GM04504 (cell line): ENCODE measurements at places on chromosomes 13 and 19.

DNA sequence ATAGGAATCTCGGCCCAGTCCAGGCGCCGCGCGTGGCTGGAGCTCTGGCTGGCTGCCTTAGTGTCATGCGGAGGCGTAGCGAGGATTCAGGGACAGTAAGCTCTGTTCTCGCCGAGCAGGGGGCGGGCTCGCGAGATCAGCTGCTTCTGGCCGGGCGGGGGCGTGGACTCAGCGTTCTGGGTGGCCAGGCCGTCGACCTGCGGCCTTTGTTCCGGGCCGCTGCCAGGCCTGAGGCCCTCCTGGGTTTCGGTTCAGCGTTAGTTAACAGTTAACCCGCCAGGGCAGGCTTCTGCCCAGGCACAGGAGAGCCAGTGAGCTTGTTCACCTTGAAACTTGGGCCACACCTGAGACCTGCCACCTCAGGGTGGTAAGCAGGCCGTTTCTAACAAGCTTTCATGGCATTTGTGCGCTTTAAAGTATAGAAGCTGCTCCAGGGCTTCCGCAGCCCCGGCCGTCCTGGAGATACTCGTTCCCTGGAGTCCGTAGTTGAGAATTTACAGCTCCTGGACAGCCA, 332.2 kb upstream of the SGCG start:
- DNase-seq, result no peak

DNA sequence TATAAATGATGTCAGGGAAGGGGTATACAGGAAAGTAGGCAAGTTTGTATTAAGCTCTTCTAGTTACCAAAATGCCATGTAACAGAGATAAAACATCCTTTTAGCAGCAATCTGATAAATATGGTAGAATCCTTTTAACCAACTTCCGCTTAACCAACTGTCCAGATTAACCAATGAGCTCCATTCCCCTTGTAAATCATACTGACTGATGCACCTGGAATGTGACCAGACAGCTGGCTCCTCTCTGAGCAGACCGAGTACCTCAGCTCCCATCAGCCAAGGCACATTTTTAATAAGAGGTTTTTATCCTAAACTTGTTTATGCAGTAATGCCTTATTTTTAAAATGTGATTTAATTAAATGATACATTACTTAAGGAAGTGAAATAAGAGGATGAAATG, 66.4 kb downstream of the KLF12 start:
- DNase-seq, result no peak

DNA sequence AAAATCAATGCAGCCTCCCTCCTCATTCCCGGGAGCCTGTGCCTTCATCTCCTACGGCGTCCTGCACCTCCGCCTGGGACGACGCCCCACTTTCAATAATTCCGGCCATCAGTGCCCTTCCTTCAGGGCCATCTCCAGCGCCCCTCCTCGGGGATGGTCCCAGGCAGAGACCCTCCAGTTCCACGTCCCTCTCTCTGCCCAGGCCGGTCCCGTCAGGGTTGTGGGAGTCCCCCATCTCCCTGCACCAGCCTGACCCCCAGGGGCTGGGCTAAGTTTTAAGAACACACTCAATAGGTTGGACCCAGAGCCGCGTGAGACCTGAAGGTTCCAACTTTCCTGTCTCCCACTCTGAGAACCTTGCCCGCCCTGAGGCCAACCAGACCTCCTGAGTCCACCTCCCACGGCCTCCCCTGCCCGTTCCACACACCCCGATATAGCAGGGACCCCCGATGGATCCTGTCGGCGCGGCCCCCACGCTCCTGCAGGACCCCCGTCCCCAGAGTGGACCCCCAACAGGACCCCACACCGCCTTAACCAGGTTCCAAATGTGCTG, 646 bp downstream of the TMEM161A start:
- no peak for DNase-seq

GRCh38 chr13:110232142-110232541, 74.8 kb downstream of the COL4A1 start:
- no peak for DNase-seq

DNA sequence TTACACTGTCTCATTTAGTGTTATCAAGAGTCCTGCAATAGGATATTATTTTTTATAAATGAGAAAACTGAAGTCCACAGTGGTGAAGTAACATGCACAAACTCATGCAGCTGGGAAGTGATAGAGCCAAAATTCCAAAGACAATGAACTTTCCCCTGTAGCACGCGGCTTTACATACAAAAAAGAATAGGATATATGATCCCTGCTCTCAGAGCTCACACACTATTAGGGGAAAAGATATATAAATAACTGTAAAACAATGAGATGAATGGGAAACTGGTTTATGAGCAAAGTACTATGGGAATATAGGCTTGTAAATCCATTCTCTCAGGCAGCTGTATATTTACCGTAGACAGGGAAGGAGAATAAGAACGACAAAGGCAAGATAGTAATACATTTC, 39.7 kb downstream of the THSD1 start:
- DNase-seq, result no peak

- DNase-seq, result no peak
Observed at GRCh38 chr13:44153496-44153895, 220.1 kb upstream of the SERP2 start.

DNA sequence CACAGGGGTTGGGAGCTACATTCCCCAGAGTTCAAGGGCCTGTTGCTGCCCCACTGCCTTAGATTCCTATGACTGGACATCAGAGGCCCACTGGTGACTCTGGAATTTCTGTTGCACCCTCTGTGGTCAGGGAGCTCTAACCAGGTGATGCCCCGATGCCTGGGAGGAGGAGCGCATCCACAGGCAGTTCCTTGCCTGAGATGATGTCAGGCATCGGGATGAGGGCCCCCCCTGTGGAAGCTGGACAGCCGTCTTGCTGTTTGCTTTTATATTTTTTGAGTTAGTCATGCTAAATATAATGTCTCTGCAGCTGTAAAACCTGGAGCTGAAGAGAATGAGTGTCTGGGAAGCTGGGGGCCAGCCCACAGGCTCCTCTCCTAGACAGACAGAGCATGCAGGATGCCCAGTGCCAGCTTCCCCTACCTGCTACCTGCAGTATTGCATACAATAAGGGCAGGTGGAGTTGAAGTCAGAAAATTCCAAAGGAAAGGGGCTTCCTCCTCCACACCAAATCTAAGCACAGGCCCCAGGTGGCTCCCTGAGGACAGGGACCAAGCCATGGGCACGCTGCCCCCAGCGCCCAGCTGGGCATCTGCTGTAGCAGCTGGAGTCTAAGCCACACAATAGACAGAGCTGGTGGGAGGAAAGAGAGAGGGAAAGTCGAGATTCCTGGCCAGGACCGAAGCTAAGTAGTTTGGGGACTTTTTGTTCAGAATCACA, 16.2 kb downstream of the COL4A2 start:
- peak; percentile 72 for DNase-seq

DNA sequence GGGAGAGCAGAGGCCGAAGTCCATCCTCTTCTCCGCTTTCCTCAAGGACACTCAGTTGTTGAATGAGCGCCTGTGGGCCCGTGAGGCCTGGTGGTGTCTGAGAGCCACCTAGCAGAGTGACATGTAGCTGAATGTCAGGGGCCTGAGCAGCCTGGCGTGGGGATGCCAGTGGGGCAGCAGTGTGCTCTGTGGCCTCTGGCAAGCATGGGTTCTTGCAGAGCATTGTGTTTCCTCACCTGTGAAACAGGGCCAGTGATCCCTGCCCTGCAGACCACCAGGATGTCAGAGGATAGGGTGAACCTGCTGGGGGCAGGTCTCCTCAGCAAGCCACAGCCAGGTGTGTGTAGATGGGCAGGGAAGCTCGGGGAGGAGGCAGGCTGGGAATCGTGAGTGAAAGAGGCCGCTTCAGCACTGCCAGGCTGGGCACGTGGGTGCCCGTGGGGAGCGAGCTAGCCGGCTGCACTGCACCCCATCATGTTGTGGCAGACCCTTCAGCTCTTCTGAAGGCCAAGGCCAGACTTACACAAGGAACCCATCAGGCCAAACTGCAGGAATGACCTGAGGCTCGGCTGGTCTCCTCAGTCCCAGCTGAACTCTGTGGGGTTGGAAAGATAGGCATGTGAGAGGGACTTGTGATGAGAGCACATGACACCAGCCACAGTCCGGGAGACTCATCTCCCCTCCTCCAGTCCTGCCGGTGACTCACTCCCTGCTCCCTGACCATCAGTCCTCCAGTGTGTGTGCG, 5.0 kb downstream of the PPP1R37 start:
- peak; percentile 84 for DNase-seq

- peak; percentile 86 for DNase-seq
Observed at GRCh38 chr13:45340422-45341033, 455 bp downstream of the TPT1 start.

- DNase-seq, result no peak
Observed at GRCh38 chr19:15507068-15508034, 974 bp upstream of the CYP4F22 start.

GRCh38 chr13:108409730-108410129, 140.2 kb downstream of the TNFSF13B start:
- DNase-seq, result no peak

DNA sequence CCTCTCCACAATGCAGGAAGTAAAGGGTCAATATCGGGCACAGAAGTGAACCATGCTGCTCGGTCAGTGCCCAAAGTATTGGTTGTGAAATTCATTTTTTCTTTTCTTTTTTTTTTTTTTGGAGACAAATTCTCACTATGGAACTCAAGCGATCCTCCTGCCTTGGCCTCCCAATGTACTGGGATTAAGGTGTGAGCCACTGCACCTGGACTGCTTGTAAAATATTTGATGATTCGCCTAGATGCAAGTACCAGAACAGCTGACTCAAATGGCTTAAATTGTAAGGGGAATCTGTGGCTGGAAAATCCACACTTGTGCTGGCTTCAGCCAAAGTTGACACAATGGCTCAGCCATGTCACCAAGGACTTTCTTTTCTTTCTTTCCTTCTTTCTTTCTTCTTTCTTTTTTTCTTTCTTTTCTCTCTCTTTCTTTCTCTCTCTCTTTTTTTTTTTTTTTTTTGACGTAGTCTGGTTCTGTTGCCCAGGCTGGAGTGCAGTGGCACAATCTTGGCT, 43.7 kb downstream of the NUMBL start:
- DNase-seq, result no peak

GRCh38 chr13:23547000-23547590, 23.1 kb upstream of the TNFRSF19 start:
- no peak for DNase-seq

- DNase-seq, result no peak
Observed at GRCh38 chr13:92103689-92104153, 705.3 kb downstream of the GPC5 start.

DNA sequence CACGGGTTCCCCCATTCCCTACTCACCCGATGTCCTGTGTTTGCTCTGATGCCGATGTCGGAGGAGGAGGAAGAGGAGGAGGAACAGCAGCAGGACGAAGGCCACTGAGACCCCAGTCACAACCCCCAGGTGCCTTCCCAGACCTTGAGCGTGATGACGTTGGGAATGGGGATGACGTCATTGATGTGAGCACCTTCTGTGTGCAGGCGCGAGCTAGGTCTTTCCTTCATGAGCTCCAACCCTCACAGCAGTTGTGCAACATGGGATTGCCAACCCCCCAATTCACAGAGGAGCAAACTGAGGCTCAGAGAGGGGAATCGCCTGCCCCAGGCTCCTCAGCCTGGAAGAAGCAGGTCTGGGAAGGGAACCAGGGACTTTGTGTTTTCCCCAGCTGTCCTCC, 4.2 kb downstream of the LILRB5 start:
- DNase-seq, result no peak

GRCh38 chr13:90768116-90768515, 579.4 kb upstream of the MIR17HG start:
- DNase-seq, result no peak

- no peak for DNase-seq
Observed at GRCh38 chr13:74389056-74389455, 254.9 kb upstream of the KLF12 start.

DNA sequence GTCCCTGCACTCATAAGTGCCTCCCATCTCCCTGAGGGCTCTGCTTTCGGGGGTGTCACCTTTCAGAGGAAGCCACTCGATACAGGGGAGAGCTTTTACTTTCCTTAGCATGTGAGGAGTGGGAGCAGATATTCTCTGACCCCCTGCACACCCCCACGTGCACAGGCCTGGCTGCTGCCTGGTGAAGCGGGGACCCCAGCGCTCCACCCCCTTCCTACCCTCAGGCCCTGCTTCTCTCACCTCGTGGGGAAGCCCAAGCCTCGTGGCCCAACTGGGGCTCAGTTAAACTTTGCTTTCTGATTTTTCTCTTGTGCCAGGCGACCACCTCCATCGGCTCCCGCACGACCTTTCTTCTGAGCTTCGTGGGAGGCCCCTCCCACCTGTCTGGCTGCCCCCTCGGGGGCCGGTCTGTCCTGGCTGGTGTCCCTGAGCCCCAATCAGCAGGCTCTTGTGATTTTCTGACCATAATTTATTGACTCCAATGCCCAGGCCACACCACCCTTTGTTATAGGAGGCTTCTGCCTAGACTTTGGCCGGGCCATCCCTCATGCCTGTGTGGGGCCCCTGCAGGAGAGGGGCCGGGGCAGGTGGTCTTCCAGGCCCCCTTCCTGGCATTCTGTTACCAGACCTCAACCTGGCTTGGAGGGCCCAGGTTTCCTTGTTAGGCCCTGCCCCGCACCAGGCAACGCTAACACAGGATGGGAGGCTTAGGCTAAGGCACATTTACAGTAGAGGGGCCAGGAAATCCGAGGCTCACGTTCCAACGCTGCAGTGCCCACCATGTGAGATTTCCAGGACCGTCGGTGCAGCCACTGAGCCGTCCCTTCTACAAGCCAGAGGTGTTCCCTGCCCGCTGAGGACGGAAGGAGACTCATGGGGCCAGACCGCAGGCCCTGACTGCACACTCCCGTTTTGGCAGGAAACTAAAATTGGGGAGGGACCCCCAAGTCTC, 3.7 kb downstream of the TMED1 start:
- DNase-seq, result no peak

DNA sequence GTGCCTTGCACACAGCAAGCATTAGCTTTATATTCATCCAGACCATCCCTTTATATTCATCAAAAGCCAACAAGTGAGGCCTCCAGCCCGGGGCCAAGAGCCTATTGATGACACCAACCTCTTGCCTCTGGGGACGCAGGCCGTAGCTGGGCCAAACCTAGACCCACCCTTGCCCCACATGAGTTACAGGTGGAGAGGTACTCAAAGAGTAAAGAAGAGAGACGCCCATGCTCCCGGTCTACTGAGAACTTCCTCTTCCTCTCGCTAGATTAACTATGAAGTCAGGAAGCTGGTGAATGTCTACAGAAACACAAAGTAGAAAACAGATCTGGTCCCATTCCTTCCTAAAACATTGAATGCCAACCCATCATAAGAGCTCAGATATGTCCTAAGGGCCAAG, 3.8 kb upstream of the MLNR start:
- no peak for DNase-seq

GRCh38 chr13:40232311-40233040, 434.0 kb downstream of the FOXO1 start:
- no peak for DNase-seq

GRCh38 chr13:98921786-98922185, 56.1 kb downstream of the DOCK9 start:
- DNase-seq, result no peak

- no peak for DNase-seq
Observed at GRCh38 chr13:102198418-102199311, 203.2 kb downstream of the FGF14 start.

GRCh38 chr13:98141509-98142379, 1.1 kb upstream of the FARP1 start:
- no peak for DNase-seq

GRCh38 chr13:40082639-40083038, 427.2 kb downstream of the COG6 start:
- DNase-seq, result no peak
